ENCODE measurements at places on chromosomes 11 and 22.

GRCh38 chr22:41367680-41368542 lies 13.8 kb upstream of the TEF start:
- no peak for DNase-seq

DNA sequence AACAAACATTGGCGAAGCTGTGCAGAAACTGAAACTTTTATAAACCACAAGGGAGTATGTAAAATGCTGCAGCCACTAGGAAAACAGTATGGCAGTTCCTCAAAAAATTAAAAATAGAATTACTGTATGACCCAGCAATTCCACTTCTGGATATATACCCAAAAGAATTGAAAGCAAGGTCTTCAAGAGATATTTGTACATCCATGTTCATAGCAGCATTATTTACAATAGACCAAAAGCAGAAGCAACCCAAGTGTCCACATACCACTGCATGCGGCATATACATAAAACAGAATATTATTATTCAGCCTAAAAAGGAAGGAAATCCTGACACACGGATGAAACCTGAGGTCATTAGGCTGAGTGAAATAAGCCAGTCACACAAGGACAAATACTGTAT lies 85.8 kb downstream of the RELT start:
- no peak for DNase-seq

DNA sequence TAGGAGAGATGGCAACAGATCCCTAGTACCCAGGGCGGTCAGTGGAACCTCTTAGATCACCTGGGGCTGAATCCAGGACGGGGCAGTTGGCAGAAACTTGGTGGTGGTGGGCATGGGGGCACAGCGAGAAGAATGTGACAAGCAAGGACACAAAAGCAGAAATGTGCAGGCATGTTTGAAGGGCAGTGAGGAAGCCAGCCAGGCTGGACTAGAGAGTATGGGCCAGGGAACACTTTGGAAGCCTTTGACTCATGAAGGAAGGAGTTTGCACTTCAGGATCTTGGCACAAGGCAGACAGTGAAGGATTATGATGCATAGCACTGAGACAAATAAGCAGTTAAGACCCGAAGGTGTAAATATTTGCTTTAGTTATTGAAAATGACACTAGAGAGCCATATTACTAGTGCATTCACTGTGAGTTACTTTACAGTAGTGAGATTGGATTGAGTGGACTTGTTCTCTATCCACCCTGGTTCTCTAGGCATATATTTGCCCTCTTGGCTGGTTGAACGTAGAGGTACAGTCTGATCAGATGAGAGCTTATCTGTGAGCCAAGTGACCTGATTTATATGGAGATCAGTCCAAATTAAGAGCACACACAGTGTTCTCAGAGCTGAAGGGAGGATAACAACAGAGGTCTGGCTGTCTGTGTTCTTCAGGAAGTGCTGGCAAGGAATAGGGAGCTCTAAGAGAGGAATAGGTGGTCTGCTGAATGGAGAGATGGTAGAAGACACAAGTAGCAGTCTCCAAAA lies 210.4 kb downstream of the SNX19 start:
- DNase-seq: no peak

DNA sequence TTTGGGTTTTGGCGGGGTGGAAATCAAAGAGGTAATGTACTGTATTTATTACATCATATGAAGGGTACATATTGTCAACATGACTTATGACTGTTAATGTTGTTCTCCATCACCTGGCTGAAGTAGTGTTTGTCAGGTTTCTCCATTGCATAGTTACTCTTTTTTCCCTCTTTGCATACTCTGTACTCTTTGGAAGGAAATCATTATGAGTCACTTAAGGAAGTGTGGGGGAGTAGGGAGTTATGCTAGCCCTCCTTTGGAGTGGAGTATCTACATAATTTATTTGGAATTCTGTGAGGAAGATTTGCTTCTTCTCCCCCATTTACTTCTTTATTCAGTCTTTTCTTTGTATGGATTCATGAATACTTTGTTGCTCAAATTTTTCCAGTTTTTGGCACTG lies 3.6 kb upstream of the PGR start:
- no peak for DNase-seq

DNA sequence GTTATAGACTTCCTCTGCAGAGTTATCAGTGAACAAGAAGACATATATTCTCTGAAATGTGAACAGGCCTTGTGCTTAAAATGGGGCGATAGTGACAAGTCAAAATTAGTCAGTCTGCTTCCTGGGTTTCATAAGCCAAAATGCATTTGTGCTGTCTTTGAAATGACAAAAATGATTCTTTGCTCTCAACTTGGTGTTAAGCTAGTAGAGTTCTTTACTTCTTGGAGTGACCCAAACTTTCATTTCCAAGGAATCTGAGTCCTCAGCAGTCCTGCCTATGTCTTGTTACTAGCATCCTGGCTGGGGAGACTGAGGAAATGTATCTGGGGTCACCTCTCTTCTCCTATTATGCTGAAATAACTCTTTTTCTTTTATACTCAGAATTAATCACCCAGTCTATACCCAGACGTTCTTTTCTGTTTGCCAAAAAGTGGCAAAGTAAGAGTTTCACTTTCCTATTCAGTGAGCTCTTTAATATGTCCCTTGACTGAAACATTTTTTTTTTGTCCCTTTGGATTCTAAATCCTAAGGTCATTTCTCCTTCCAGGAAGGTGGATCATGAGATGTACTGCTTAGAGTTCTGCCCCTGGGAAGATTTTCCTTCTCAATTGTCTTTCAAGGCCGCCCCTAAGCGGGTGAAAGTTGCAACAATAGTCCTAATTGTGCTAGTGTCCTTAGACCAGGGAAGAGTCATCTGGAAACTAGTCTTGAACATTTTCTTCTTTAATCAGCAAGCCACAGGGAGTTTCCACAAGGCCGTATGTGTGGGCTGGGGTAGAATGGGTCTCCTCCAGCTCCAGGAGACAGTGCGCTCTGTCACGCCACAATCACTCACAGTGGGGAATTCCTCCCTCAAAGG lies 53.0 kb upstream of the RDX start:
- DNase-seq: no peak

DNA sequence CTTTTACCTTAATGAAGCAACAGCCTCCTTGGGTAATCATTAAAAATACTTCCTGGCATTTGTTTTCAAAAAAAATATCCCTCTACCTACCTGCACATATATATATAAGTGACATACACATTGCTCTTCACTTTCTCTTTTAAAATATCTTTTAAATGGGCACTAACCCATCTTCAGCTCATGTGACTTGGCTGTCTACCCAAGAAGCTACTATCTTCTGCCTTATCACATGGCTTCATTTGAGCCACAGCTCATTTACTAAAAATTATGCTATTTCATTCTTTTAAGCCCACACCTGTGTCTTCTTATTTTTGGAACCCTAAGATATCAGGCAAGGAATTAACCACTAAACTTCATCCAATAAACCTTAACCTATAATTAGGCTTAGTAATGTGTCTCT lies 37.0 kb upstream of the SOX6 start:
- DNase-seq: no peak

GRCh38 chr11:47373876-47374719 lies 4.2 kb downstream of the SPI1 start:
- peak; percentile 95 for DNase-seq

DNA sequence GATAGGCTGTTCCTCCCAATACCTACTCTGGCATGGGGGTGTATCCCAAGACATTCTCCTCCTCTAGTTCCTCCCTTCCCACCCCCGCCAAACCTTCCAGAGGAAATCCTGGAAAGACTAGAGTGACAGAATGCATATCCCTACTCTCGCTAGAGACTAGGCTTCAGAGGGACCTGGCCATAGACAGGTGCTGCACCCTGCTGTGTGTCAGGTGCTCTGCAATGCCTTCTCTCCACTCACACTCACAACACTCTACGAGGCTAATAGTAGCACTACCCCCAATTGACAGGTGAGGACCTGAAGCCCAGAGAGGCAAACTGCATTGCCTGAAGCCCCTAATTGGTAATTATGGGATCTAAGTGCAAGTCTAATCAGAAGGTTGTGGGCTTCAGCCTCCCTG lies 46.2 kb upstream of the LMO1 start:
- peak; percentile 25 for DNase-seq

DNA sequence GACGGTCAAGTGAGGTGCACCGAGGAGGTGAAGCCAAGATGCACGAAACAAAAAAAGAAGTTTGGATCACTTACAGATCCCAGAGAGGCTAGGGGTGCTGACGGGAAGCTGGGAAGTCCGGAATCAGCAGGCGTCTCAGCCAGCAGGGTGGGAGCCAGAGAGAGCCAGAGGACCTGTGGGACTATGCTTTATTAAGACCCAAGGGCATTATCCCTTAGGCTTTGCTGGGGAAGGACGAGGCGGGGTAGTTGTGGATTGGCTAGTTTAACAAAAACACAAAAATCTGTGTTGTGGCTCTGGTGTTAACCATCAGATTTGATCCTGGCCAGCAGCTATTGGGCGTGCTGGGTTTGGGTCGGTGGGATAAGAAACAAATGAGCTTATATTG lies 427.1 kb downstream of the DYNC2H1 start:
- no peak for DNase-seq

All from posterior vena cava (tissue), 2 donors.